ENCODE measurements at places on chromosomes 3 and 15. TPM values are rescaled to one million over a fixed set of nuclear protein-coding genes. Genes with fewer than 3 reads are reported as not detected.

DNA sequence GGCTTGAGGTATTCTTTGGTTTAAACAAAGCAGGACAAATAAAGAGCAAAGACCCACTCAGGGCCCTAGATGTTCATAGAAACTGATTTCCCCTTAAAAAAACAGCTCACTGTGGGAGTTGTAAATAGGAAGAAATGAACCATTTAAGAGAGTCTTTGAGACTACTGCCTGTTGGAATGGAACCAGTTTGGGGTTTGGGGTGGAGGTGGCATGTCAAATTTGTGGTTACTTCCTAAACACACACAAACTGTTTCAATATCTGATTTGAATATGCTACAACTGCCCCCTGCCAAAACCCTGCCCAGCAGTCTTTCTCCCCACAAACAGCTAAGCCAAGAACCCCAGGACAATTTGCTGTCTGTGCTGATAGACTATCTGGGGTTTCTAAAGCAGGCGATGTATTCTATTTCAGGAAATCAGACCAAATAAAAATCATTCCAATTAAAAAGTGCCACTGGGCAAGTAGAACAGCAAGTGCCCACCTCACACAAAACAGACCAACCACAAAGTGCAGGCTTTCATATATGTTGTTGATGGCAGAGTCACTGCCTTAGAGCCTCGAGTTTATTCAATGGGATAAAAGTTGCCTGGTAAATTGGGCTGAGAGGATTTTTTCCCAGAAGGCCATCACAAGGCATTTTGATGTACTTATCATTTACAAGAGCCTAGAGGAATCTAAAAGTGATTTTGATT lies 293.9 kb upstream of the PROK2 start:
- DNase-seq, result no peak

GRCh38 chr3:186038360-186038759 lies 70.5 kb downstream of the ETV5 start:
- no peak for DNase-seq

PAQR5 gene
- 9.7 TPM for polyA plus RNA-seq

DNA sequence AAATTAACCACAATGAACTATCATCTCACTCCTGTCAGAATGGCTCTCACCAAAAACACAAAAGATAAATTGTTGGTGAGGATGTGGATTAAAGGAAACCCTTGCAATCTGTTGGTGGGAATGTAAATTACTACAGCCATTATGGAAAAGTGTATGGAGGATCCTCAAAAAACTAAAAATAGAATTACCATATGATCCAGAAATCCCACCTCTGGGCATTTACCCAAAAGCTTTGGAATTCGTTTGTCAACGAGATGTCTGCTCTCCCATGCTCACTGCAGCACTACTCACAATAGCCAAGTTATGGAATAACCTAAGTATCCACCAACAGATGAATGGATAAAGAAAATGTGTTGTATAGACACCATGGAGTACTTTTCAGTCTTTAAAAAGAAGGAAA lies 21.6 kb downstream of the FSIP1 start:
- DNase-seq, result no peak

DNA sequence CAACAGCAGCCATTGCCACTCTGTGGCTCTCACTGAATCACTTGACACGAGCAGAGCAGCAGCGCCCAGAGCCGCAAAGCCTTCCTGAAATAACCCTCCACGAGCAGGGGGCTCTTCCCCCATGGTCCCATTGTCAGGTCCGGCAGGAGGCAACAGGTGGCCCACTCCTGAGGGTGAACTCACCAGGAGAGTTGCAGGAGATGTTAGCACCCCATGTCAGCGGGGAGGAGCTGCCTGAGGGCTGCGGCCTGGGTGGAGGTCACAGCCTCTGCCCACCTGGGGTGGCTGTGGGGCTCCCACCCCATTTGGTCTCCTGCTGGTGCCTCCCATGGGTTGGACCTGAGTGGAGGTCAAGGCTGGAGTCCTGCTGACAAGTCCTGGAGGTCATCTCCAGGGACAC lies 12.3 kb upstream of the C3orf22 start:
- DNase-seq, result no peak

DNA sequence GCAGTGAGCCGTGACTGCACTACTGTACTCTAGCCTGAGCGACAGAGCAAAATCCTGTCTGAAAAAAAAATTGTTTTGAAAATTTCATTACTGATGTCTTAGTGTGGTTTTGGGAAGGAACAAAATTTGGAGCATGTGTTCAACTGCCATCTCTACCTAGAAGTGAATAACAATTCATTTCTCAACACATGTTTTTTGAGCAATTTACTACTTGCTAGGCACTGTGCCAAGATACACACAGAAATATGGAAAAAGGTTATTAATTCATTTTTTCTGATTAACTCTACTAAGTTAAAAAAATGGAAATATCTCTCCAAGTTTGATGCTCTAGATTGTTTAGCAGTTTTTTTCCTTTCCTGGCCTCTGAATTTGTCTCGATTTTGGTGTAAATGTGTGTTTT lies 5.2 kb upstream of the TCF12 start:
- DNase-seq, result no peak

RARRES1 gene
- polyA plus RNA-seq, result 39.0 TPM

DNA sequence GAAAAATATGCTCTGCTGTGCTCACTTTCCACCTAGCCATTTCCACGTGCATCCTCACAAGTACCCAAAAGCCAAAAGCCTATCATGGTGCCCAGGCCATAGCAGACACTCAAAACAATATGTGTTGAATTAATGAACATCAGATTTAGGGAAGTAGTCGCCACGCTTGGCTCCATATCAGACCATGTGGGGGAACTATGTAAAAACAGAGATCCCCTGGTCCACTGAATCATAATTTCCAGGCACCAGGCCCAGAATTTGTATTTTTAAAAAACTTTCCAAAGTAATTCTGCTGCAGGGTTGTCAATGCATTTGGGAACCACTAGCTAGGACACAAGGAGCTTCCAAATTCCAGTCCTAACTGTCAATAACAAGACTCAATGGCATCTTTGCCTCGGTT lies 77.3 kb downstream of the CNTN3 start:
- peak; percentile 15 for DNase-seq

CD200R1 gene
- not detected for polyA plus RNA-seq

DNA sequence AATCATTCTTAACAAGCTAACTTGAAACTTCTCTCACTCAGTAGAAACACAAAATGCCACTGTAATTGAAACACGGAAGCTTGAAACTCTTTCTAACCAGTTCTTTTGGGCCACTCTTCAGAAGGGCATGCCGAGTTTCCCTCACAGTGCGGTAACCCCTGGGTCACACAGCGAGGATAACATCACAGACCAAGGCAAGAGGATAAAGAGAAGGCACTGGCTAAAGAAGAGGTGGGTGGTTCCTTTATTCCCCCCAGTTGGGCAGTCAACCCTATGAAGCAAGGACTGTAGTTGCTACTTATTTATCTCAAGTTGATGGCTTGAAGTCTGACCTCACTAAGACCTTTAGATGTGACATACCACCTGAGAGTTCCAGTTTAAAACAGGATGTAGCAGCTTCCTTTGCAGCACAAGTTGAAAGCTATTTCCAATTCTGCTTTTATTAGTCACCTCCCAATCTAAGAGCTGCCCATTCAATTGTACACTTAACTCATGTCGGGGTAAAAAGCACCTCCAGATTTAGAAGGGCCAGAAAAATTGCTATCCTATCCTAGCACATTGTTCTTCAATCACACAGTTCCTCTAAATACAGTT lies 272.4 kb downstream of the TIGIT start:
- DNase-seq, result no peak

DNA sequence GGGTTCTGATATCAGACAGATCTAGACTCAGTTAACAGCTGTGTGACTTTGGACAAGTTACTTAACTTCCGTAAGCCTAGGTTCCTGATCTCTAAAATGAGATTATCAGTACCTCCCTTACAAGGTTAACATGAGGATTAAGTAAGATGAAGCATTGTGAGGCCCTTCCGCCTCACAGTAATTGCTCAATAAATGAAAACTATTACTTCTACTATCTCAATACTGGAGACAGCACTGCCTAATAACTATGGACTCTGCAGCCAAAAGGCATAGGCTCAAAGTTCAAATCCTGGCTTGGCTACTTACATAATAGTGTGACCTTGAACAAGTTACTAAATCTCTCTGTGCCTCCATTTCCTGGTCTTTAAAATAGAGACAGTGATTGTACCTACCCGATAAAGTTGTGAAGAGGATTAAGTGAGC lies 82.0 kb upstream of the ATP11B start:
- DNase-seq, result no peak

DNA sequence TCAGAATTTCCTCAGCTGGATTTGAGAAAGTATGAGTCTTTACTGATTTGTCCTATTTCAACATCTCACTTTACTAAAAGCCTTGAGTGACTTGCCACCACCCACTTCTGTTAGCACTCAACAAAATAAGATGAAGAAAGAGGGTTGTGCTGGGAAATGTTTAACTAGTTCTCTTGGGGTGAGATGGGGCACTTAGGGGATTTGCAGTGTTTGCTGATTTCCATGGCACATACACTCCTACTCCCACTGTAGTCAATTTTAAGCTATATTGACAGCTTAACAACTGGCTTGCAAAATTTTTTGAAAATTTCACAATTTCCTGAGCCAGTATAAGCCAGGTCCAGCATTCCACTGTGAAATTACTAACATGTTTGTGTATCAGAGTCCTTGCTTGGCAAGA lies 463.1 kb upstream of the ARHGEF26 start:
- DNase-seq, result no peak

DNA sequence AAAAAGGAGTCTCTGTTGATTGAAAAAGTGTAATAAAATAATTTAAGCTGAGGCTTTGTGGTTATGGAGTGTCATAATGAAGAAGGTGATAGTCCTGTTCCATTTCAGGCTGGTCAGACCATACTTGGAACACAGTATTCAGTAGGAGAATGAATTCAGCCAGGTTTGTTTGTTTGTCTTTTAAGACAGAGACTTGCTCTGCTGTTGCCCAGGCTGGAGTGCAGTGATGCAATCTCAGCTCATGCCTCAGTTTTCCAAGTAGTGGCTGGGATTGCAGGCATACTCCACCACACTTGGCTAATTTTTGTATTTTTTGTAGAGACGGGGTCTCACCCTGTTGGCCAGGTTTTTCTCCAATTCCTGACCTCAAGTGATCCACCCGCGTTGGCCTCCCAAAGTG lies 33.5 kb downstream of the IQGAP1 start:
- no peak for DNase-seq

GRCh38 chr3:134236505-134237170 lies 14.0 kb downstream of the RYK start:
- no peak for DNase-seq

GOLGA8J gene
- polyA plus RNA-seq, result not detected

DISP2 gene
- polyA plus RNA-seq, result 0.36 TPM

- no peak for DNase-seq
Observed at GRCh38 chr3:58049143-58049785, 41.0 kb downstream of the FLNB start.

- no peak for DNase-seq
Observed at GRCh38 chr3:189361103-189361835, 189.5 kb downstream of the TPRG1 start.

DNA sequence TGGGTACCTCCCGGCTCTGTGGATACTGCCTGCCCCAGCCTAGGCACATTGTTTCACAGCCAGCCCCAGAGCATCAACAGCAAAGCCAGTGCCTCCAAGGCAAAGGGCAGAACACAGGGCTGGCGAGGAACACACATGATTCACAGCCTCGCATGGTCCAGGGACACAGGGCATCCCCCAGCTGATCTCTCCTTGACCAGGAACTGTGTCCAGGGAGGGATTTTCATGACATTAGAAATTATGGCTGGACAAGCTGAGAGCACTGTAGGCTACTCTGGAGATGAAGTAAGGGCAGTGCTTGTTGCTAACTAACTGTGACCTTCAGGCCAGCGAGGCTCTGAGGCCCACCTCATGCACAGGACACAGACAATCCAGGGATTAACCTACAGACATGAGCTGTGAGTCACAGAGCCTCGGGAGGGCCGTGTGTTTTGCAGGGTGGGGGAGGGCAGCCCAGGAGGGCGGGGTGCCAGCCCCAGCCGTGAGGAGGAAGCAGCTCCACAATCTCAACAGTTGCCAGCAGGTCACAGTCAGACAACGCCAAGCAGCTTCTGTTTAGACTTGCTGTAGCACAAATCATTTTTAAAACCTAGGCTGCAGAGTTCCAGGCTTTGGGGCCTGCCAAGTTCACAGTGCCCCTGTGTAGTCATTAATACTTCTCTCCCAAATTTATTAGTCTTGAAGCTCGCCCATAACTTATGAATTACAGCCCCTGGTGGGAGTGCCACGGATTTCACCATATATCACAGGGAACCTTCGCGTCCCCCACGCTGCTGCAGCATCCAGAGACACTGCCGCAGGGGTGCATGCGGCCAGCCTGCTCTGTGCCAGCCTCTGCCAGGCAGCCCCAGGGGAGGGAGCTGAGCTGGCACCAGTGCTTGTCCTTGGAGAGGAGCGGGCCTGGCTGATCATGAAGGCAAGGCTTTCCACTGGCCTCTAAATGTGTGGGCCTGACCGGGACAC lies 114.7 kb downstream of the ETFA start:
- peak; percentile 75 for DNase-seq

DNA sequence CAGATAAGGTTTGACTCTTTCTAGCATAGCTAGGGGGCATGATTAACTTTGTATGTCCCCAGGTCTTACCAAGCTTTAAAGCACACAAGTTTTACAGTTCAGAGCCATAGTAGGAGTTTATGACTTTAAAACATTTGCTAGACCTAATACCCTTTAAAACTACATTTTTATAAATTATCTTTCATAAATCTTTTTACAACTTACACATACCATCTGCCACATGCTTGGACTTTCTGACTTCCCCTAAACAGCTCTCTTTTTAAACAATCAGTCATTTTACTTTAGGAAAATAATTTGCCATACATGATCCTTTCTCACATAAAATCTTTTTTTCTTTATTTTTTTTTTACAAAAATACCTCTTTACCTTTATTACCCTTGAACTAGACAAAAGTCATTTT lies 735.3 kb upstream of the CADM2 start:
- DNase-seq, result no peak

DNA sequence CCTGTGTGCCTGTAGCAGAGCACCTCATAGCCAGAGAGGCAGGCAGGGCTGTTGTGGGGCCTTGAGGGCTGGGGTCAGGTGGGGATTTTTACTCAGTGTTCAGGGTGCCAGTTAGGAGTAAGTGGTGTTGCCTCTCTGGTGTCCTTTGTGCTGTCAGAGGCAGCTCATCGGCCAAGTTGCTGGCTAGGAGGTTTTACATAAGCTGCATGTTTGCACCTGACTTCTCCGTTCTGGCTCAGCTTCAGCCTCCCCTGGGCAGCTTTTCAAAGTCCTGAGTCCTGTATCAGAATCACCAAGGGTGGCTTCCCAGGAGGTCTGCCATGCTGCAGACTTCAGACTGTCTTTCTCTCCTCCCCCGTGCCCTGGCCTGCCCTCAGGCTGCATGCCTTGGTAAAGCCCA lies 242.6 kb upstream of the TPM1 start:
- no peak for DNase-seq

DNA sequence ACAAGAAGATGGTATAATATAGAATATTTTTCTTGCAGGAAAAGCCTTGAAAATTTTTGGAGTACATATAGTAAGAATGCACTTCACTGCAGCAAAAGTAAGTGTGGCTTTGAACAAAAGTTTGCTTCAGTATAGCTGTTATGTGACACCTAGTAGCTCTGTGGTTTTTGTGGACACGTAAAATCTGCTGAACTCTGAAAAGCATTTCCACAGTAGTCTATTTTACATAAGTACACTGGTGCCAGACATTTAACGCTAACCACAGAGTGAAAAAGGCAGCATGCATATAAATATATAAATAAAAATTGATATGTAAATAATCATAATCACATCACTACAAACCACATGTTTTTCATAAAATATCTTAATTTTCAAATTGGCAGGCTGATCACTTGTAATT lies 39.8 kb downstream of the CGGBP1 start:
- DNase-seq, result no peak

GRCh38 chr3:172624999-172625398 lies 85.9 kb downstream of the NCEH1 start:
- no peak for DNase-seq
